NCI-H1436 treated with DMSO at 0.1 percent for 48 hours (cell line): ENCODE measurements at places on chromosomes 13 and 19.

DNA sequence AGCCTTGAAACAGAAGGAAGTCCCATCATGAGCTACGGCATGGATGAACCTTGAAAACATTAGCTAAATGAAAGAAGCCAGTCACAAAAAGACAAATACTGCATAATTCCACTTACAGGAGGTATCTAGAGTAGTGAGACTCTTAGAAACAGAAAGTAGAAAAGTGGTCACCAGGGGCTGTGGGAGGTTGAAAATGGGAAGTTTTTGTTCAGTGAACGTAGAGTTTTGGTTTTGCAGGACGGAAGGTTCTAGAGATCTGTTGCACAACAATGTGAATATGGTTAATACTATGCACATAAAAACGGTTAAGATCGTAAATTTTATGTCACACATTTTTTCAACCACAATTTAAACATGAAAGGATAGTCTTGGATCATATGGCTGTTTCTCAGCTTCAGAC lies 11.9 kb upstream of the SLC10A2 start:
- no peak for DNase-seq

- peak; percentile 5 for DNase-seq
Measured at GRCh38 chr19:19259741-19260140, 13.4 kb downstream of the TM6SF2 start.

- DNase-seq, result no peak
Measured at GRCh38 chr13:19117913-19118739, 63.5 kb downstream of the TUBA3C start.

DNA sequence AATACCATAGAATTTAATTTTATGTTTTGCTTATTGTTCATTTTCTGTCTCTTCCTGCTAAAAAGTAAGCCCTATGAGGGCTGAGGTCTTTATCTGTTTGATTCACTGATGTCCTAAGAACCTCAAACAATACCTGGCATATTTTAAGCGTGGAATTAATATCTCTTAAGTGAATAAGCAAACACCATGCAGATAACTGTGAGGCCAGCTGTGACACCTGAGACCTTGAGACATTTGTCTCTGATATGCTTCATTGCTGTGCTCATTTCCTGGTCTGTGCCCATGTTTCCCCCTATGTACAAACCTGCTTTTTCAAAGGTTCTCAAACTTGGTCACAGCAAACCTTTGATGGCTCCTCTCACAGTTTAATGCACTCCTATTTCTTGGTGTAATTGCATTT lies 254.6 kb downstream of the COG6 start:
- DNase-seq, result no peak

DNA sequence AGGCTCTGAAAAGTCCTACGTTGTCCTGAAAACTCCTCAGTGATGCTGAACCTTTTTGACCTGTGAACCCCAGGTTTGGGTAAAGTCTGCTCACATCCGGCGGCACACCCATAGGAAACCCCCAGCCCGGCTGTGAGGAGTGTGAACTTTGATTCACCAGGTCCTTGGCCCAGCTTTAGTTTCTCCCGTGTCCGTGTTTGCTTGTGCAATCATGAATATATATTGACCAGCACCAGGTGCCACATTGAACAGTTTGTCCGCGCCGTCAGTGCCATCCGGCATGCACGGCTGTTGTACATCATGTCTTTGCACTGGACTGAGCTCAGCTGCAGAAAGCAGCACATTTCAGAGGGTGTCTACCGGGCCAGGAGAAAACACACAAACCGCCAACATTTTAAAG lies 45.3 kb downstream of the NFIC start:
- DNase-seq, result no peak

GRCh38 chr13:84445776-84446175 lies 563.5 kb upstream of the SLITRK1 start:
- no peak for DNase-seq
